RPMI8226 (cell line): ENCODE measurements at places on chromosomes 13 and 19.
A peak's percentile ranks its signal among the peaks of the same experiment; 100 is the strongest.

DNA sequence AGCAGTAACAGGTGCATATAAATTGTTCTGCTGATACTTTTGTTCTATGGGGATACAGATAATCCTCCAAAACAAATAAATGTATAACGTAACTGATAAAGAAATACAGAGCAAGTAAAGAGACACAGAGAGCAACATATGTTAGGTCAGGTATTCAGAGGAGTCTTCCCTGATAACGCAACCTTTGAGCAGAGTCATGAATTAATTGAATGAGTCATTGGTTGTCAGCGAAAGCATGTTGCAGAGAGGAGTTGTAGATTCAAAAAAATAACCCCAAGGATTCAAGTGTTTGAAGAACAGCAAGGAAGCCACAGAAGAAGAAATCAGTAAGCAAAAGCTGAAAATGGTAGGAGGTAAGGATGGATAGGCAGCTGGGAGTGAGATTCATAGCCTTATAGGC is 245.2 kb downstream of the TBC1D4 start:
- no peak for DNase-seq

- DNase-seq, result peak; percentile 74
Observed at GRCh38 chr19:51002542-51003311, 1.3 kb upstream of the KLK8 start.

GRCh38 chr19:45253396-45254027 is 2.4 kb downstream of the MARK4 start:
- no peak for DNase-seq

GRCh38 chr19:17254636-17255035 is 8.9 kb upstream of the NR2F6 start:
- DNase-seq, result no peak

GRCh38 chr19:1487576-1488281 is 2.4 kb downstream of the PCSK4 start:
- DNase-seq, result no peak

DNA sequence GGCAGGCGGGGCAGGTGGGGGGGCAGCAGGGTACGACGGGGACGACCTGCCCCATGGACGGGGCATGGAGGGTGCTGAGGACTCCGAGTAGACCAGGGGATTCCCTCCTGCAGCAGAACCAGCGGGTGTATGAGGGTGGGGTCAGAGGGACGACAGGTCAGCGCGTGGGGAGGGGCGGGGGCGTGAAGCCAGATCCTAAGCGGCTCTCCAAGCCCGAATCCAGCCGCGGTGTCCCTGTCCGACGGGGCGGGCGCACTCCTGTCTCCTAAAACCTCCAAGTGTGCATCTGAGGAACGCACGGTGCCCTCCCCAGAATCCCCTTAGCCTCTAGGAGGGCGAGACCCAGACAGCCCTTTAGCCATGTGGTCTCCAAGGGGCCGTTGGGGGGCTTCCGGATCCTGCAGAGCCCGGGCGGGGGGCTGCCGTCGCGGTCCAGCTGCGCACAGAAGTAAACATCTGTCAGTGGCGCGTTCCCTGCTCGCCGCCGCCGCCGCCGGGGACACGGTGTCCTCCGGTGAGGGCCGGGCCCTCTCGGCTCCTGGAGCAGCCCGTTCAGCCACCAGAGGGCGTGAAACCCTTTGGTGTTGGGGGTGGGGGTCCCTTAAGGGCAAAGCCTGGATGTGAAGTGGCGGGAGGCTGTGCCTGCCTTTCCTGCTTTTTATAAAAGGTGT is 730 bp downstream of the NRTN start:
- DNase-seq, result peak; percentile 86

- no peak for DNase-seq
Observed at GRCh38 chr13:35994131-35994966, 136.8 kb downstream of the DCLK1 start.

DNA sequence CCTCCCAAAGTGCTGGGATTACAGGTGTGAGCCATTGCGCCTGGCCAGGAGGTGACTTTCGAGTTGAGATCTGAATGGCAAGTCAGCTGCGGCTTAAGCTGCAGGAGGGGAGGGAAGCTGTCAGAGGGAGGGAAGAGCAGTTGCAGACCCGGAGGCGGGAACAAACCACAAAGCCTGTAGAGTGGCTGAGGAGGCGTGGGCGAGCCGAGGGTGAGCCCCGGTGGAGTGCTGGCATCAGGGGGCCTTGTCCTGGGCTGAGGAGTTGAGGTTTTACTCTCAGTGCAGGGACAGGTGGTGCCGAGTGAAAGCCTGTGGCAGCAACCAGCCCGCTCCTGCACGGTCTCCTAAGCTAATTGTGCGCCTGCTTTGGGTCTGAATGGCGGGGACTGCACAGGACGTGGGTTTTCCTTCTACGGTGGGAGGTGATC is 24.2 kb downstream of the PPP1R37 start:
- DNase-seq, result peak; percentile 81

DNA sequence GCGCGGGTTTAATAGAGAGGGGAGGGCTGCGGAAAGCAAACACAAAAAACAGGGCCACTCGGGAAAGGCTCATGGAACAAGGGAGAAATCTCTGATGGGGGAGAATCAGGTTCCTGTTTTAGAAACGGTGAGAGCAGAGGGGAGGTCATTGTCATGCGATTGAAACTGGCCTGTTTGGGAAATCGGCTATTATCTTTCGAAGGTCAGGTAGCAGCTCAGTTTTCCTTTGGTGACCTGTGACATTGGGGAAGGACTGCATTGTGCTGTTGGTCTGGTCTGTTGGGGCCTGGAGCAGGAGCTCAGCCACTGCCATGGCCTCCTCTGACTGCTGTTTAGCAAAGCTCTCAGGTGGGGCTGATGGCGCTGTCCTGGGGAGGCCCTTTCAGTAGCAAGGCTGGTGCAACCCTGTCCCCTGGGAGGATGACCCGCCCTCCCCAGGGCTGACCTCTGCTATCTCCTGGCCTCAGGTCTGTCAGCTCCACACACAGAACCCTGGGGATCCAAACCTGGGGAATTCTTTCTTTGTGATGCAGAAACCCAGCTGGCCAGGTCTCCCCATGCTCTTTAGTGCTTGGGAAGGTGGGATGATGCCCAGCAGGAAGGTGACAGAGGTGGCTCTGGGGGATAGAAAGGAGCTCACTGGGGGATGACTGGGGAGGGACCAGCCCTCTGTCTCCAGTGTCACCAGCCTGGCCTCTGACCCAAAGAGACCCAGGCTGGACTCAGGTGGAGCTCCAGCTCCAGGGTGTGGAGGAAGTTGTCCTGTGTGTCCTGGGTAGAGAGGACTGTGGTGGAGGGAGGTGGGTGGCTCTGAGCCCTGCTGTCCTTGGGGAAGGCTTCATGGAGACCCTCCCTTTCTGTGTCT is 21.2 kb upstream of the CD177 start:
- no peak for DNase-seq

DNA sequence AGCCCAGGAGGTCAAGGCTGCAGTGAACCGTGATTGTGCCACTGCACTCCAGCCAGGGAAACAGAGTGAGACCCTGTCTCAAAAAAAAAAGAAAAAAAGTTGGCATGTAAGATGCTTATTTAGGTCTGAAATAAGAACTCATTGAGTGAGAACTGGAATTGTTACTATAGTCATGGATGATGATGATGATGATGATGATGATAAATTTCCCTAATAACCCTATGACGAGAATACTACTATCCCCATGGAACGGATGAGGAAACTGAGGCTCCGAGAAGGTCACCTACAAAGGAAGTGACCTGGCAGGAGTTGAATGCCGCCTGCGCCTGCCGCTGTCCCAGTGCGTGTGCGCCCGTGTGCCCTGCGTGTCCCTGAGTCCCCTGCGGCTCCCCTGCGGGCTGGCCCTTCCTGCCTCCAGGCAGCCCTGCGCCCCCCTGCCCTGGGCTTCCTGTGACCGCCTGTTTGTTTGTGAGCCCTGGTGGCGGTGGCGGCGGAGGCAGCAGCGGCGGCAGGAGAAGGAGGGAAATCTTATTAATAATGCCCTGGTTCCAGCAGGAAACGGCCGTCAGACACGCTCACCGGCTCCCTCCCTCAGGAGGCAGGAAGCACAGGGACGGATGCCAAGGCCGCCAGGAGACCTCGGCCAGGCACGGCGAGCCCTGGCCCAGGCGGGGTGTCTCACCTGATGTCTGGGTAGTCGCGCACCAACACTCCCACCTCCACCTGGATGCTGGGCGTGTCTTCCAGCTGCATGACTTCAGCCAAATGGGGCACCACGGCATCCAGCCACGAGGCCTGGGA is 29.6 kb downstream of the EXOC3L2 start:
- DNase-seq, result no peak
